IPS DF 19.7 (cell line): ENCODE measurements at places on chromosomes 7 and 10.

- DNase-seq = no peak
Measured at GRCh38 chr7:133252506-133252857, 396 bp upstream of the EXOC4 start.

DNA sequence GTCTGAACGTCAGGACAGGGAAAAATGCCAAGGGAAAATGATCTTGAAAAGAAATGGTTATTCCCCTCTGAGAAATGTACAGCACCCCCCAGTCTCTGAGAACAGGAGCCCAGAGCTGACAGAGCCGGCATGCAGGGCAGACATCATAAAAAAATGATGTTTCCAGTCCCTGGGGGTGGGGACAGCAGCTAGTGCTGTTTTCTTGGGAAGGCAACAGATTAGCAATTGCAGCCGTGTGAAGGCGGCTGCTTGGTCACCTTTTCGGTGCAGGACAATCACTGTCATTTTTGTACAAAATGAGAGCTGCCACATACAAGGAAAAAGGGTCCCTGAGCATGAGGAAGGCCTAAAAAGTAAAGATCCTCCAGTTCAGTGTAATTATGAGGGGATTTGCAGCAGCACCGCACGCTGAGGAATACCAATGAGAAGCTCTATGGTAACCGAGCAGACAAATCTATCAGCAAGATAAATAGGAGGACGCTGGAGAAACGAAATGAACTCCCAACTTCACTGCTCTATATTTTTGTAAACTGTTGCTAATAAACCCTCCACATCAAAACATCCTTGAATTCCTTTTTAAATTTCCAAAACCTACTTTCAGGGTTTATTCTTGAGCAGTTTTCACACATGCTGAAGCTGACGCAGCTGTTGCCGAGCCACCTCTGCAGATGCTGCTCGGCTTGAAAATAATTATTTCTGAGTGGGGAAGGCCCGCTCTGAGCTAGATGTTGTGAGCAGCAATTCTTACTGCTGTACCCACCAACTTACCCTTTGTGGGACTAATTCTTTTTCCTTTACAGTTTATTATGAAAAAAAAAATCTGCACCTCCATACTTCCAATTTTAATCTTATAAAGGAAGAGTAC is 98.2 kb upstream of the NEBL start:
- DNase-seq = no peak

GRCh38 chr7:26487780-26488515 is 196.3 kb downstream of the SNX10 start:
- no peak for DNase-seq

GRCh38 chr10:3756360-3756740 is 28.7 kb downstream of the KLF6 start:
- DNase-seq = no peak

DNA sequence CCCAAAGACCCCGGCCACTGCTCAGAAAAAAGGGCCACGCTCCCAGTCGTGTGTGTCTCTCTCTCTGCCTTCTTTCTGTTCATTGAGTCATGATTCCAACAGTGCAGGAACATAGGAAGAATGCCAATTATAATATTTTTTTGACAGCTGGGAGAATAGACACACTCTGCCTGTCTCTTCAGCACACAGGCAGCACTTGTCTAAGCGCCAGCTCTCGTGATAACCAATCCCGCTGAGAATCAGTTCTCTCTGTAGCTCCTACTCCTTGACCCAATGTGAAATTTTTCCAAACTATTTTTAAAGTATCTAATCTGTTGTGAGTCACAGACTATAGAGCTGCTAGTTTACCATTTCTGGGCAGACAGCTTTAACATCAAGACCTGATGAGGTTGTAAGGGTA is 145.7 kb upstream of the RHEB start:
- DNase-seq = no peak

- DNase-seq = no peak
Measured at GRCh38 chr10:133275684-133276092, 980 bp downstream of the ADAM8 start.

DNA sequence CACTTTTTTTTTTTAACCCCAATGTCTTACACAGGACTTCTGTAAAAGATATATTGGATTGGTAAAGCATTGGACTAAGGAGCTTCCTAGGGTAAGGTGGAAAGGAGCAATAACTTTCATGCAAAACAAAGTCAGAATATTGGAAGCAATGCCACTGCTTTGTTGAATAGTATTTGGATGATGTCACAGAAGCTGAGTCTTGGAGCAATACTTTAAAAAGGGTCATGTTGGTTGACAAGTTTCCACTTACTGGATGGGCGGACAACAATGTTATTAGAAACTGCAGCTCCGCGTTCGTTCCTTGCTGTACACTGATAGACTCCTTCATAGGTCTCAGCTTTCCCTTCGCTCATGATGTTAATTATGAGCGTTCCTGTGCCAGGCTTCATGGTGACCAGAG is 101.9 kb upstream of the LAMB4 start:
- DNase-seq = no peak

DNA sequence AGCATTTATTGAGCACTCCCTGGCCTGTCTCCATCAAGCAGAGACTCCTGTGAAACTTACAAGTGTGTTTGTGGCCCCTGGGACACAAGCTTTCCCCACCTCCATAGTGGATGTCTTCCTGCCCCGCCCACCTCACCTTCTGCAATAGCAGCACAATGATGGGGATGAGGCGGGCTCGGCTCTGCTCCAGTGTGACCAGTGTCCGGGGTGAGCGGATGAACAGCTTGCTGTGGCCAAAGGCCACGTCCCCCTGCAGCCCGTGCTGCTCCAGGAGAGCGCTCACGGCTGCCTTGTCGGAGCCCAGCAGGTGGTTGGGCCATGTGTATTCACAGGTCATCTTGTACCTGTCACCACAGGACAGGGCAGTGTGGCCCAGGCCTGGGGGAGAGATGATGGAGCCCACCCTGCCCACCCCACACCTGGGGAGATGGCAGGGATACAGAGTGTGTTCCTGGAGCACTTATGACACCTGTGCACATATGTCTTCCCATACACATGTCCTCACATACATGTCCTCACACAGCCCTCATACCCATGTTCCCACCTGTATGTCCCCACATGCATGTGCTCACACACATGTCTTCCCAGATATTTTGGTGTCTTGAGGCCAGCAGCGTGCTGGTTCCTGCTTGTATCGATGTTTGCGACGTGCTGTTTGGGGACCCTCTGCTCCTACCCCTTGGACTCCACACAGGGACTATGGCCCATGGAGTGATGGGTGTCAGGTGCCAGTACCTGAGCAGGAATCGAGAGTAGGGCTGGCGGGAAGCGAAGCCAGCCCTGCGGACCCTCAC is 12.7 kb downstream of the MYO1G start:
- DNase-seq = no peak

GRCh38 chr10:85606401-85606800 is 760.2 kb downstream of the GRID1 start:
- DNase-seq = no peak

GRCh38 chr7:17130281-17131059 is 168.0 kb upstream of the AHR start:
- no peak for DNase-seq

GRCh38 chr10:101136007-101136707 is 5.1 kb downstream of the TLX1 start:
- DNase-seq = no peak

DNA sequence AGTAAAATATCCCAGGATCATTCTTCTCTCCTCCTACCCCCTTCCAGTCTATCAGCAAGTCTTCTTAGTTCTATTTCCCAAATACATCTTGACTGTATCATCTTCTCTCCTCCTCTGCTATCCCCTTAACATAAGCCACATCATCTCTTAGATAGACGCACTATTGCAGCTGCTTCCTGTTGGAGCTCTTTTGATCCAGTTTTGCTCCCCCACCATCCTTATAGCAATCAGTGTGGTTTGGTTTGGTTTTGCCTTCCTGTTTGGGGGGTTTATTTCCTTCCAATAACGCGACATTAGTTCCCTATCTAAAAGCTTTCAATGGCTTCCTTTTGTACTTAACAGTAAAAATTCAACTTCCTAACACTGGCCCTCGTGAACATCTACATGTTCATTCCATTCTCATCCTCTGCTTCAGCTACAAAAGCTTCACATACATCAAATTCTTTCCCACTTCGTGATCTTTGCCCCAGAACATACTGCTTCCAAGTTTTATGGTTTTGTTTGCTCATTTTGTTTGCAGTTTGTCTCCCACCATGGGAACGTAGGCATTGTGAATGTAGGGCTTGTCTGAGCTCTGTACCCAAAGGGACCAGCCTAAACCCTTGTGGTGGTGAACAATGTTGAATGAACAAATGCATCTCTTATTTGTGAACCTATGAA is 33.7 kb upstream of the PLXDC2 start:
- DNase-seq = no peak

- no peak for DNase-seq
Measured at GRCh38 chr7:54992871-54993475, 25.8 kb upstream of the EGFR start.

DNA sequence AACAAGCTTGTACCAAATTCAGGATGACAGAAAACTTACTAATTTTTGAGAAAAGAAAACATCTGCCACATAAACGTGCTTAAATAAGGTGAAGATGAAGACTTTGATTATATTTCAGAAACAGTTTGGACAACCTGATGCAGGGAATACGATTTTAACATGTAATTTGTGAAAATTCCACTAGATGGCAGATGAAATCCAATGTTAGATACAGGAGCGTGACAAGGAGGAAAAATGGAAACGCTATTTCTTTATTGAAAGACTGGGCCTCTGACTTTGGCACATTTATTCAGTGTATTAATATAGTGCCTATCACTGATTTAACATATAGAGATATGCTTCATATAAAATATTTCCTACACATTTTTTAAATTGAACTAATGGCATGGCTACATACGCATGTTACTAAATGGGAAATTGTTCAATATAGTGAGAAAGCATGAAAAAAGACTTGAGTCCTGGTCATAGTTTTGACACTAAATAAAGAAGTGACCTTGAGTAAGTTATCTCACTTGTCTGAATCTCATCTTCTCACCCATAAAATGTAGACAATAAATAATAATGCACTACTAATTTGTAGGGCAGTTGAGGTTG is 60.7 kb downstream of the CD36 start:
- DNase-seq = no peak

DNA sequence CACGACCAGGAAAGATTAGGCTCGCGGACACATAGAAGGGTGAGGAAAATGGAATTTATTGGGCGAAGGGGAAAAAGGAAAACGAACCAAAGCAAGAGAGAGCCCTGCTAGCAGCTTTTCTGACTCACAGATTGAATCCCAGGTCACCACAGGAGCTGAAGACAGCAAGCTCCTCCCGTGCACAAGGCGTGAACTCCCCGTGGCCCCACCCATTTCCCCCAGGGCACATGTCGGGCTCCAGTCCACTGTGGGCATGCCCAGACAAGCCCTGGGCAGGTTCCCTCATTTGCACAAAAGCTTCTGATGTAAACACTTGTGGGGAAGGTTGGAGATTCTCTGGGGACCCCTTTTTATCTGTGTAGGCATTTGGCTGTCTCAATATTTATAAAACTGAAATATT is 582.4 kb downstream of the SUGCT start:
- peak; percentile 70 for DNase-seq

DNA sequence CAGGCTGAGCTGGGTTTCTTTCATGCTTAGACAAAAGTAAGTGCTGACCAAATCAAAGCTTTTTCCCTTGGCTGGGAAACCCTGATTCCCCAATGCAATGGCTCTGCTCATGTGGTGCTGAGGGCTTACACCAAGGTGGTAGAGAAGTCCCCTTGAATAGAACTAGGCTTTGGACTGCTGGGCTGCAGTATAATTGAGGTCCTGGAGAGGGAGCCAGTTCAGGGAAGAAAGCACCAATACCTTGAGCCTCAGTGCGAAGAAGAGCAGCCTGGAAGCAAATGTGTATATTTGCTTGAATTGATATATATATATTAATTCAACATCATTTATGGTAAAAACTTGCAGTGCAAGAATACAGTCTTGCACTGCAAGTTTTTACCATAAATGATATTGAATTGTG is 391.1 kb downstream of the RPS24 start:
- no peak for DNase-seq

- DNase-seq = no peak
Measured at GRCh38 chr10:13938950-13939349, 352.2 kb downstream of the PRPF18 start.

- no peak for DNase-seq
Measured at GRCh38 chr7:25246306-25246705, 18.0 kb upstream of the NPVF start.

DNA sequence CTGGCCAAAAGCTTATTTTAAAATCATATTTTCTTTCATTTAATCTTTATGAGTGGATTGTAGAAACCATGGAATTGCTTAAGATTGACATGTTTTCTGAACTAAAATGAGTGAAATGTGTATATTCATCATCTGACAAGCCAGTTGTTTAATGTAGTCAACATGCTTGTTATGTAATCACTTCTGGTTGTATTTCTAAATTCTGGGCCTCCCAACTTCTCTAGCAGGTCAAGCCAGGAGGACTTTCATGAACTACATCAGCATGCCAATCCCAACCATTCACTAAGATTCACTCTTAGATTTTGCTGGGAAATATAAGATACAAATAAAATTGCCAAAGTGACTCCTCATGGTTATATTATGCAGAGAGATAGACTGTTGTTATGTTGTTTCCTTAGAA is 21.1 kb upstream of the MAP3K8 start:
- no peak for DNase-seq

GRCh38 chr7:137989094-137989493 is 12.8 kb downstream of the CREB3L2 start:
- no peak for DNase-seq

GRCh38 chr10:11830836-11831519 is 7.8 kb downstream of the PROSER2 start:
- no peak for DNase-seq

- DNase-seq = no peak
Measured at GRCh38 chr7:98862716-98863420, 6.9 kb downstream of the TMEM130 start.

- no peak for DNase-seq
Measured at GRCh38 chr10:112531421-112531820, 84.4 kb downstream of the VTI1A start.

DNA sequence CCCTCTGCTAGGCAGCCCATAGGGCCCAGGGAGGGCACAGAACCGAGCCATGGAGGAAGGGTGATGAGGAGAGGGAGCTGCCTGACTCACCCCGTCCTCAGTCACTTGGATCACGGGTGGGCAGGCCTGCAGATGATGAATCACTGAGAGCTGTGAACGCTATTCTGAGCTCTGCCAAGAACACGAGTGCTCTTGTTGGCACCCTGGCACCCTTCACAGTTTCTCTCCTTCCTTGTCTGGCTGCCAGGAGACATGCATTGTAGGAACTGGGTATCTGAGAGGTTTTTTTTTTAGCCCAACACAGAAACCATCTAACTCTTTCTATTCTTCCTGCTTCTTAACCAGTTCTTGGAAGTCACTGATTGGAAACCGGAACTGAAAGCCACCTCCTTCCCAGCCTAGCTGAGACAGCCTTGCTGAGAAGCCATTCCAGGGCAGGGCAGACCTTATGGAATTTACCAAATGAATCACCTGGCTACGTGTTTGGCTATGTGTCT is 82.1 kb downstream of the SLC37A3 start:
- DNase-seq = no peak

- DNase-seq = no peak
Measured at GRCh38 chr7:24049296-24049695, 234.7 kb upstream of the NPY start.

- no peak for DNase-seq
Measured at GRCh38 chr10:3757638-3758490, 27.1 kb downstream of the KLF6 start.

GRCh38 chr7:134350709-134351108 is 34.0 kb upstream of the SLC35B4 start:
- no peak for DNase-seq
